NCI-H1694 (cell line): ENCODE measurements at places on chromosomes 1 and 21.

GRCh38 chr1:117695796-117696490, 90.1 kb downstream of the TENT5C start:
- no peak for DNase-seq

GRCh38 chr1:97911266-97912215, 9.3 kb downstream of the DPYD start:
- DNase-seq: no peak

DNA sequence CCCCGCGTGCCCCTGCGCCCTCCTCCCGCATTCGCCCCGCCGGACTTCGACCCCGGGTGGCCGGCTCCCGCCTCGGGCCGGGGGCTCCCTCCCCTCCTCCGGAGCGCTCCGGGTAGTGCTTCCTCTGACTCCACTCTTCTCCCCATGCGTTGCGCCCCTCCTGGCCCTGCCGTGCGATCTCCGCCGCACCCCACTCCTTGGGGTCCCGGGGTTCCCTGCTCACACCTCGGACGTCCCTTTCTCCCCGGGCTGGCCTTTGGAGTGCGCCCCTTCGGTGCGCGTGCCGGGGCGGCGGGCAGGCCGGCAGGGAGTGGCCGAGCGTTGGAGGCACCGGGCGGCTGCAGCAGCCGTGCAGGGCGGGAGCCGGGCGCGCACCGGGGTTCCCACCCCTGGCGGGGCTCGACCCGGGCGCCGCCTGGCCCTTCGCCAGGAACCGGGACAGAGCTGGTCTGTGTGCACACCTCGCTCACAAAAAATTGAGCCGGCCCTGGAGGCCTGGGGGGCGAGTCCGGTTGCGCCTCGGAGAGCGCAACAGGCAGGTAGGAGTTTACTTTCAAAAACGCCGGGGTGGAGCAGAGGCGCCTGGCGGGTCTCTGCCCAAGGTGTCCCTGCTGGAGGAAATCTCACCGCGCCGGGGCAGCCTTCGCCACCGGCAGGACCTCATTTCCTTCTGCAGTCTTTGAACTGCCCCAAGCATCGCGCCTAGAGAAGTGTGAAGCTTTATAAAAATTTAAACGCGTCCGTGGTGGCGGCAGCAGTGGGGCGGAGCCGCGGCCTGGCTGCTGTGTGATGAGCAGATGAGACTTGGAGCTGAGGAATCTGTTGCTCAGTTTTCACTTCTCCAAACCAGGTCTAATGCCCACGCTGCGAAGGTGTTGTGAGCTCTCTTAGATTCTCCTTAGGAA, 650 bp downstream of the VANGL1 start:
- no peak for DNase-seq

DNA sequence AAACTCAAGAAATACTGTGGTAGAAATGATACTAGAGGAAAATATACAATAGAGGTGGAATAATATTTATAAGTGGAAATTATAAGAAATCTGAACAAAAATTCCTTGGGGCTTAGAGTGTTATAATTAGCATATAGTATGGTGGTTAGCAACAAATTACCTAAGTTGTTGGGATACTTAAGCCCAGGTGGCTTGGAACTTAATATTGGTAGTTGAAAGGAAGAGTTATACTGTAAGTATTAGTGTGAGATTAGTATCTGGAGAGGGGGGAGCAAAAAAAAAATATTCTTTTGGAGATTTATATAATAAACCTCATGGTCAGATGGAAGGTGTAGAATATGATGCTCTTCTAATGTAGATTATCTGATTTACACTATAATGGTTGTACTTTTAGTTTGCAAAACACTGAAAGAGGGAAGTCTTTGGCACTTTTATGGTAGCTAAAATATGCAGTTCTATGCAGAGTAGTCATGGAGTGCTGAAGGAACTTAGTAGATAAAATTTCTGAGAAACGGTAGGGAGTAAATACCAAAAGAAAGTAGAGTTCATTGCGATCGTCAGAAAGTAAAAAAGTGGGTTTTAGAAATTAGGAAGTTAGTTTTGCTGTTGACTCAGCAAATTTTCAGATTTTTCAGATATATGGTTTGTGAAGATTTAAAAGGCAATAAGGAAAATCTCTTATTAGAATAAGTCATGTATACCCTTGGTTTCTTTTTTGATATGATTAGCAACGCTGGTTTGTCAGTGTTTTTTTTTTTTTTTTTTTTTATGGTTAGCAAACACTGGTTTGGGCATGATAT, 45.7 kb downstream of the MTF2 start:
- no peak for DNase-seq

- no peak for DNase-seq
These were observed 276.4 kb downstream of the SPATA17 start for GRCh38 chr1:217907504-217907903.

GRCh38 chr1:64308866-64309265, 105.4 kb downstream of the UBE2U start:
- no peak for DNase-seq

- DNase-seq: no peak
These were observed 868 bp downstream of the PPP1R12B start for GRCh38 chr1:202349206-202349928.

GRCh38 chr1:7753641-7754040, 17.5 kb upstream of the VAMP3 start:
- no peak for DNase-seq

DNA sequence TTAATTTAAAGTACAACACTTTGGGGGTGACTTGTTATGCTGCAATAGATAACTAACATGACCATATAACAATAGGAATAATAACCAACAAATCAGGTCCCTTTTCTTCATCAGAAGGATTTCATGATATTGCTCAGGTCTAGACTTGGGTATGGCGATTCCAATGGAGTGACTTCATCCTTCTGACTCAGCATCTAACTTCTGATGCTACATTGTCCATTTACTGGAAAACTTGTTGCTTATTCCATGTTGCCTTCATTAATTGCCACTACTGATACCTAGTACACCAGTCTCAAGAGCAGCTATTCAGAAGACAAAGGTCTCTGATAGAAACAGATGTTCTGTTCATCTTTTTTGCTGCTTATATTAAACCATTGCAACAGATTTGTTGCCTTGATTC, 324.3 kb downstream of the TGFB2 start:
- no peak for DNase-seq

GRCh38 chr1:2279817-2280216, 51.7 kb downstream of the SKI start:
- no peak for DNase-seq

- DNase-seq: no peak
These were observed 3.2 kb upstream of the MAP1LC3C start for GRCh38 chr1:242002072-242002471.

- DNase-seq: no peak
These were observed 597.3 kb upstream of the ADGRL4 start for GRCh38 chr1:79603843-79604242.

GRCh38 chr1:160429125-160429561, 28.8 kb downstream of the VANGL2 start:
- DNase-seq: no peak

GRCh38 chr1:1191734-1192133, 14.7 kb downstream of the TNFRSF18 start:
- no peak for DNase-seq

GRCh38 chr21:42859891-42860230, 19.5 kb downstream of the WDR4 start:
- no peak for DNase-seq

DNA sequence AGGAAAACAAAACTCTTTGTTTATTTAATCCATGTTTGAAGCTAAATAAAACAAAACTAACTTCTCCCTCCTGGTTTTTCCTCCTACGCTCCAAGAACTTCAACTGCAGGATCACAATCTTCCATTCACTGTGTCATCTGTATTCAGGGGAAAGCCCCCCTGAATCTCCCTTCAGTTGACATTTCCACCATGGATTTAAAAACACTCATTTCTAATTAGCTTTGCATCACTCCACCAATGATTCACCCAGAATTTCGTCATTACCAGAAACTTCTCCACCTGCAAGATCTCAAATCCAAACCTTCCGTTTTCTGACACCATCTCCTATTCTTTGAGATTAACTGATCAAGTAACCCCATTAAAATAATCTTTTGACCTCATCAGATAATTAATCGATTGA, 10.9 kb upstream of the RGS5 start:
- no peak for DNase-seq

DNA sequence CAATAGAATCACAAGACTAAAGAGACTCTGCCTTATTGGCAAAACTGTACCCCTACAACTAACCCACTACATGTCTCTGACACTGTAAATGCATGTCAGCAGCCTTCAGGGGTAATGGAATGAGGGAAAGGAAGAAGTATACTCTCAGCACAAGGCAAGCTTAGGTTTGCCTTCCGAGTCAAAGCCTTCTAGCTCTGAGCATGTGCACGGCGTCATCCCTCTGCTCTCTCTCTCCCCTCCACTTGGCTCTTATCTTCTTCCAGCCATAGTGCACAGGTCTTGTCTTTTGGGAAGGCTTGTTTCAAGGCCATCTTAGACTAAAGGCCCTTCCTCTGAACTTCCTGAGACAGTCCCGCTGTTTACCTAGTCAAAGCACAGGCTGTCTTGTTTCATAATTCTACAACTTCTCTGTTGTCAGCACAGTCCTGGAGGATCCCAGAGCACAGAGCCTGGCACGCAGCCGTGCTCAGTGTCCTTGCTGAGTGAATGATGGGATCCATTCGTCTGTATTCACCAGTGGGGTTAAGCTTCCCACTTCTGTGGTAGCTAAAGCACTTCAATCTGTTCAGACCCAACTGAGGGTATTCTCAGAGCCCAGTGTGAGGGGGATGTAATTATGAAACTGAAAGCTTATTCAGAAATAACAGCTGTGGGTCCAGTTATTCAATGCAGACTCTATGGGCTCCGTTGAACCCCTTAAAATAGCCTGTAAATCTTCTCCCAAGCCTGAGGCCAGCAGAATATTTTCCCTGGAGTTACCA, 166.5 kb upstream of the PLD5 start:
- DNase-seq: no peak

GRCh38 chr1:168709405-168710363, 19.3 kb downstream of the DPT start:
- no peak for DNase-seq

DNA sequence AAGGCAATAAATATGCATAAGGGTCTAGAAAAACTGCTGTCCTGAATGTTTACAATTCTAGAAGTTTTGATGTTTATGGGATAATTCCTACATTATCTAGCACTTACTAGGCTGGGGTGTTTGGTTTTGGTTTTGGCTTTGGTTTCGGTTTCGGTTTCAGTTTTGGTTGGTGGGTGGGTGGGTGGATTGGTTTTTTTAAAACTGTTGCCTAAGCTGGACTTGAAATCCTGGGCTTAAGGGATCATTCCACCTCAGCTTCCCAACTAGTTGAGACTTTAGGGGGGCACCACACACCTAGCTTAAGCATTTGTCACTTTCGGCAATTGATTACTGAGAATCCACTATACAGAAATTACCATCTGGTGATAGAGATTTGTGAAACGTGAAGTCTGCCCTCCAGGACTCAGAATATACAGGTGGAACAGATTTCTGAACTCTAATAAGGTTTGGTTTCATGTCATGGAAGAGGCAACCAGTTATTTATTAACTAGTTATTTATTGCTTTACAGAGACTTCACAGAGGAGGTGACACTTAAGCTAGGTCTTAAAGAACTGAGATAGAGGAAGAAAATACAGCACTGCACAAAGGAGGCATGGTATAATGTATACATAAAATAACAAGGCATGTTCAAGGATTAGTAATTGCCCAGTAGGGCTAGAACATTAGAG, 69.6 kb downstream of the PIK3R3 start:
- no peak for DNase-seq

GRCh38 chr1:232388363-232388762, 241.6 kb downstream of the SIPA1L2 start:
- DNase-seq: no peak

- DNase-seq: no peak
These were observed 22.7 kb downstream of the LRRC8D start for GRCh38 chr1:89843273-89844130.

GRCh38 chr1:31763671-31764311, 349 bp downstream of the ADGRB2 start:
- no peak for DNase-seq

DNA sequence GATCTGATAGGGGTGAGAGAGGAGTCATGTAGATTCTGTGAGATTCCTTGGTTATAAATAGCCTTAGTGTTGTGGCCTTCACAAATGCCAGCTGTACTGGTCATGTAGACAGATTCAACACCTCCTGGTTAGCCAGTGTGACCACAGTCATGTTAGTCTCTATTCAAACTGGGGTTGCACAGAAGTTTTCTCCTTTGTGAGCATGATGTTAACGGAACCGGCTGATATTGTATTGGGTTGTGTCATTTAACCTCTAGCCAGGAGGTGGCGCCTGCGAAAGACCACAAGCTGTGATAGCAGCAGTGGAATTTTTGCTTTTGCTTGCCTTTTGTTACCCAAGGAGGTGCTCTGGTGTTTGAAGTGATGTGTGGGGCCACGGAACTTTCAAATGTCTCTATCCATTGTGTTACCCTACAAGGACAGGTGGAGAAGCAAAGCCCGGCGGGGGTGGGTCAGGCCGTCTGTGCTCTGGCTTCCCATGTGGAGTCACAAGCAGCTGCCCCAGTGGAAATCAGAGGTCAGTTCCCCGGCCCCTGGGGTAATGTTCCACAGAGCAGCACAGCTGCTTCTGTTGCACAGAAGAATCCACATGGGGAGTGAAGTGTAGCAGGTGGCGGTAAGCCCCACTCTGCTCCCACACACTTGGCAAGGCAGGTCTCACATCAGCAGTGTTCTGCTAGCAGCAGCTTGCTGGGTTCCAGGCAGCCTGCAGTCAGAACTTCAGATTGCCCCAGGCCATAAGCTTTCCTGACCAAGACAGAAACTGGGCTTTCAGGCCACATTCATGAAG, 112.6 kb downstream of the ADAMTS1 start:
- DNase-seq: peak; percentile 7

DNA sequence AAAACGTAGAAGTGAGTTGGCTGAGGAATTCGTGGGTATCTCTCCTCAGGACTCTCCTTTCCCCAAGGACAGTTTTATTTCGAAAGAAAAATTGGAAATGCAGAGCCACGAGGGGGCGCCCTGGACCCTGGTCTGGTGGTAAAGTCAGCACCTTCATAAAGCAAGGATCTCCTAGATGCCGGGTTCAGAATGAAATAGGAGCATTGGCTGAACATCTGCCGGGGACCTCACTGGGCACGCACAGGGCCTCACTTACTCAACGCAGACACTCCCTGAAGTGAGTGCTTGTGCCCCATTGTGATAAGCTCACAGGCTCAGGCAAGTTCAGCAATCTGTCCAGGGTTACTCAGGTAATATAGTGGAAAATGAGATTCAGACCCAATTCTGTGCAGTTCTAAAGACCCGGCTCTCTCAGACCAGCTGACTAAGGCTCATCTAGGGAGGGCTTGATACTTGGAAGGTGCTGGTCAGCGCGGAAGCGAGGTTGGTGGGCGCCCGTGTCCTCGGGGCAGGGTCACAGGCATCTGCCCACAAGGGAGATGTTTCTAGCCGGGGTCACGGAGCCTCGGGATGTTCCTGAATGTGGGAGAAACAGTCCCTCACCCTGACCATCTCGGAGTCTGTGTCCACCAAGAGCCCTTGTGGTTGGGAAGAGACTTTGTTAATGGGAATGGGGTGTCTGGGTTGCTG, 55.7 kb upstream of the ETV3 start:
- peak; percentile 56 for DNase-seq

- no peak for DNase-seq
These were observed 58.0 kb downstream of the STUM start for GRCh38 chr1:226606311-226607267.

- no peak for DNase-seq
These were observed 89.7 kb upstream of the VAMP3 start for GRCh38 chr1:7681401-7681800.

GRCh38 chr1:117760069-117760468, 154.2 kb downstream of the TENT5C start:
- DNase-seq: no peak

GRCh38 chr1:91757763-91758460, 128.0 kb downstream of the TGFBR3 start:
- DNase-seq: no peak
